ENCODE measurements at places on chromosomes 7 and 10. TPM values are rescaled to one million over a fixed set of nuclear protein-coding genes. Genes with fewer than 3 reads are reported as not detected.

ZNF398 gene
- 21.9 TPM for total RNA-seq

AKR1C1 gene
- total RNA-seq = 132 TPM

ZPBP gene
- total RNA-seq = 0.71 TPM

COL28A1 gene
- 0.54 TPM for total RNA-seq

Data from thyroid gland (tissue), 4 donors.